ENCODE measurements at places on chromosomes 16 and 17. TPM values are rescaled to one million over a fixed set of nuclear protein-coding genes. Genes with fewer than 3 reads are reported as not detected.
A peak's percentile ranks its signal among the peaks of the same experiment; 100 is the strongest.

DNA sequence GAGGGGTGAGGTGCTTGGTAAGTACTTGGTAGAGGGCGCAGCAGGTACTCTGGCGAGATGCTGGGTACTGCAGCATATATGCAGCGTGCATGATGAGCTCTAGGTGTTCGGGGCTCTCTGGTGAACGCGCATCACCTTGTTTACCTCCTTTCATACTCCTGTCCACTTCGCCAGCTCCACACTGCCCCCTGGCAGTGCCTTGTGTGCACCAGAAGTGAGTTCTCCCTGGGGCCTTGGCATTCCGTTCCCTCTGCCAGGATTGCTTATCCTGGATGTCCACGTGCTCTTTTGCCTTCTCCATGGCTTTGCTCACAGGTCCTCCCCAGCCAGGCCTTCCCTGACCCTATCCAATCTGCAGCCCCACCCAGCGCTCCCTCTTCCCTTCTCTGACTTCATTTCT, 154.2 kb downstream of the MRM1 start:
- peak; percentile 5 for DNase-seq
- no peaks in the 10 kb centered on the region for H3K27me3 ChIP-seq
- no peak overlapping the region for H3K27ac ChIP-seq
- H3K4me3 ChIP-seq = no peak overlapping the region
- no peaks in the 10 kb centered on the region for H3K36me3 ChIP-seq

Gene OR3A3
- not detected for total RNA-seq

- no peak for DNase-seq
- H3K4me1 ChIP-seq = peaks cover 6% of the 10 kb centered on the region
- H3K27ac ChIP-seq = no peak overlapping the region
Observed at GRCh38 chr16:9148374-9149015, 57.1 kb downstream of the HAPSTR1 start.

Gene RCVRN
- not detected for total RNA-seq

DNA sequence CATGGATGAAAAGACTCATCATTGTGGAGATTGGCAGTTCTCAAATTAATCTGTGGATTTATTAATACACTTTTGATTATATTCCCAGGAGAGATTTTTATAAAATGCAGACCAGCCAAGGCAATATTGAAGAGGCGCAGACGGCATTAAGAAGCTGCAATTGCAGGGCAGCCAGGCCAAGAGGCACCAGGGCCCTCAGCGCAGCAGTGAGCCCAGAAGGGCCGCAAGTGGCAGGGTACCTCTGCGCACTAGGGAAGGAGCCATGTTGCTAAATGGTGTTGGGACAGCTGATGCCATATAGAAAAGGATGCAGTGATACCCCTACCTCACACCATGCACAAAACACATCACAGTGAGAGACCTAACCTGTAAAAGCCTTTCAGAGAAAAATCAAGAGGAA, 36.6 kb upstream of the CHMP6 start:
- H3K4me1 ChIP-seq = peaks cover 10% of the 10 kb centered on the region
- no peaks in the 10 kb centered on the region for H3K36me3 ChIP-seq
- no peak for DNase-seq
- no peak overlapping the region for H3K4me3 ChIP-seq
- no peaks in the 10 kb centered on the region for H3K27me3 ChIP-seq

- H3K36me3 ChIP-seq = no peaks in the 10 kb centered on the region
- no peak overlapping the region for H3K4me3 ChIP-seq
- H3K27ac ChIP-seq = no peak overlapping the region
- no peak for DNase-seq
- H3K4me1 ChIP-seq = no peaks in the 10 kb centered on the region
Observed at GRCh38 chr17:73387746-73388577, 76.2 kb upstream of the CDC42EP4 start.

- no peak overlapping the region for H3K4me3 ChIP-seq
- H3K4me1 ChIP-seq = peaks cover 29% of the 10 kb centered on the region
- DNase-seq = no peak
- H3K27ac ChIP-seq = no peak overlapping the region
Observed at GRCh38 chr16:4025428-4025827, 90.8 kb downstream of the ADCY9 start.

Gene CMTM2
- not detected for total RNA-seq

DNA sequence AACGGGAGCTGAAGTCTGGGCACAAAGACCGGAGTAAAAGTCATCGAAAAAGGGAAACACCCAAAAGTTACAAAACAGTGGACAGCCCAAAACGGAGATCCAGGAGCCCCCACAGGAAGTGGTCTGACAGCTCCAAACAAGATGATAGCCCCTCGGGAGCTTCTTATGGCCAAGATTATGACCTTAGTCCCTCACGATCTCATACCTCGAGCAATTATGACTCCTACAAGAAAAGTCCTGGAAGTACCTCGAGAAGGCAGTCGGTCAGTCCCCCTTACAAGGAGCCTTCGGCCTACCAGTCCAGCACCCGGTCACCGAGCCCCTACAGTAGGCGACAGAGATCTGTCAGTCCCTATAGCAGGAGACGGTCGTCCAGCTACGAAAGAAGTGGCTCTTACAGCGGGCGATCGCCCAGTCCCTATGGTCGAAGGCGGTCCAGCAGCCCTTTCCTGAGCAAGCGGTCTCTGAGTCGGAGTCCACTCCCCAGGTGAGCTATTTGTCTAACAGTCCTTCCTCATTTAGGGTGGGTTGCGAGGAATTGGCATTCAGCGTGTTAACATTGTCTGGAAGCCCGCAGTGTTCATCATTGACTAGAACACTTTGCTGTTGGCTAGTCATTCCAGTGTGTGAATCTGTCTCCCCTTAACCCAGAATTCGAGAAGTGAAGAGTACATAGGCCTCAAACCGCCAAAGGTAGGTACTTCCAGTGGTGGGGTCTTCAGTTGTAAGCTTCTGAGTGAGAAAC, 1.5 kb downstream of the CDK12 start:
- H3K4me1 ChIP-seq = peaks cover 19% of the 10 kb centered on the region
- H3K27ac ChIP-seq = peak overlapping the region; percentile 95
- no peaks in the 10 kb centered on the region for H3K36me3 ChIP-seq

GRCh38 chr17:82977606-82978005, 101.8 kb upstream of the METRNL start:
- no peaks in the 10 kb centered on the region for H3K4me1 ChIP-seq
- no peak overlapping the region for H3K27ac ChIP-seq
- DNase-seq = peak; percentile 45
- no peak overlapping the region for H3K4me3 ChIP-seq
- no peaks in the 10 kb centered on the region for H3K27me3 ChIP-seq
- no peaks in the 10 kb centered on the region for H3K36me3 ChIP-seq

DNA sequence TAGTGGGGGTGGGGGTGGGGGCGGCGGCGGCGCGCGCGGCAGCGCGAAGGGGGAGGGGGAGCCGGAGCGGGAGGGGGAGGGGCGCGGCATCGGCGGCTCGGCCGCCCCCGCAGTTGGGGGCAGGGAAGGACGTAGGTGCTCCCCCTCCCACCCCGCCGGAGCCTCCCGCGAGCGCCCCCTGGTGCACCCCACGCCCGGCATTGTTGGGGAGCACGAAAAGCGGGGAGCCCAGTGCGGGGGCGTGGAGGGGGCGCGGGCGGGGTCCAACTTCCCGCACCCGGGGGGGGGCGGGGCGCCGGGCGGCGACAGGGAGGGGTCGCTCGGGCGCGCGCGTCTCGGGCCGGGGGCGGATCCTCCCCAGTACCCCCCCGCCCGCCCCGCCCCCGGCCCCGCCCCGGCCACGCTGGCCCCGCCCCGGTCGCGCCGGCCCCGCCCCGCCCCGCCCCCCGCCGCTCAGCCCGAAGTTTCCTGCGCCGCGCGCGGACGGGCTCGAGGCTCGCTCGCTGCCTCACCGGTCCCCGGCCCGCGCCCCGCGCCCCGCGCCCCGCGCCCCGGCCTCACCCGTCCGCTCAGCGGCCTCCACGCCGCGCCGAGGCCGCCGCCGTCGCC, at the start of gene CACNA1H:
TSS of gene CACNA1H (plus strand) at position 456 of the 609 bp plus-strand sequence. CDS start 632 bp downstream, outside the sequence.
- no peaks in the 10 kb centered on the region for H3K27me3 ChIP-seq
- peaks cover 6% of the 10 kb centered on the region for H3K4me1 ChIP-seq
- no peak for DNase-seq
- H3K36me3 ChIP-seq = no peaks in the 10 kb centered on the region
- H3K27ac ChIP-seq = peak within 1 kb of the TSS; percentile 7

DNA sequence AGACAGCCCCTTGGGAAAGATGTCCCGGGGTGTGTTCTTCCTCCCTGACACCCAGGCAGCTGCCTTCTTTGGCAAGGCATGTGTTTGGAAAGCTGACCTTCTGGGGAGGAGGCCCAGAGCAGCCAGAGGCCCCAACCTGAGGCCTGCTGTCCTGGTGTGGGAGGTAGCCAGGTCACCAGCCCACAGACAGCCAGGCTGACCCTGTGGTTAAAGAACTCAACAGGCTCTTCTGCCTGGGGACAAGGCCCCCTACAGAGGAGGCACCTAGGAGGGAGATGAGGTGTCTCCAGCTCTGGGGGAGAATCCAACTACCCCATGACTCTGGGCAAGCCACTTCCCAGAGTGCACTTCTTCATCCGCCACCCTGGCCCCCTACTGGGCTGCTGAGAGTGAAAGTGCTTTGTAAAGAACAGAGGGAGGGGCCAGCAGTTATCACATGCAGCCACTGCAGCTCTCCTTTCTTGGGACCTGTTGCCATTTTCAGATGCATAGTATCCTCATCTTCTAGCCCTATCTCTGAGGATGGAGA, 13.1 kb upstream of the SREBF1 start:
- H3K36me3 ChIP-seq = peaks cover 13% of the 10 kb centered on the region
- H3K4me1 ChIP-seq = peaks cover 89% of the 10 kb centered on the region
- no peak overlapping the region for H3K4me3 ChIP-seq
- H3K27ac ChIP-seq = peak overlapping the region; percentile 42

DNA sequence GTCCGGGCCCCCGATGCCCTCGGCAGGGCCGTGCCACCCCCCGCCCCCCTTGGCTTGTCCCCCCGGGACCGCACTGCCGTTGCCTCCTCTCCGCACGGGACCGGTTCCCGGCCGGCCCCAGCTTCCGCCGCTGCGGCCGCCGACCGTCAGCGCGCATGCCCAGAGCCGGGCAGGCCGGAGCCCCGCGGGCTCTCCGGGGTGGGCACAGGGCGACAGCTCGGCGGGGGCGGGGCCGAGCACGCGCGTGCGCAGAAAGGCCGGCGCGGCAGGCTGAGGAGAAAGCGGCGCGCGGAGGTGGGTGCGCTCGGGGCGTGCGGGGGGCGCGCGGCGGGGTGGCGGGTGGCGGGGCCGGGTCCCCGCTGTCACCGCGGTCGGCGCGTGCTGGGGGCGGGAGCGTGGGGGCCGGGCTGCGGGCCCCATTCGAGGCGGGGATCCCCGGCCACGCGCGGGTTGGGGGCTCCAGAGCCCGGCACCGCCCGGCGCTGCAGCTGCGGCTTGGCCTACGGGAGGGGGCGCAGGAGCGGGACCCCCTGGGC, at the start of gene TBC1D24:
TSS of gene TBC1D24 (plus strand) at position 251 of the 536 bp plus-strand sequence. CDS start 21,022 bp downstream, outside the sequence.
- no peaks in the 10 kb centered on the region for H3K27me3 ChIP-seq
- H3K4me3 ChIP-seq = peak within 1 kb of the TSS; percentile 43
- peaks cover 50% of the 10 kb centered on the region for H3K4me1 ChIP-seq
- no peaks in the 10 kb centered on the region for H3K36me3 ChIP-seq
- H3K27ac ChIP-seq = peak within 1 kb of the TSS; percentile 95

DNA sequence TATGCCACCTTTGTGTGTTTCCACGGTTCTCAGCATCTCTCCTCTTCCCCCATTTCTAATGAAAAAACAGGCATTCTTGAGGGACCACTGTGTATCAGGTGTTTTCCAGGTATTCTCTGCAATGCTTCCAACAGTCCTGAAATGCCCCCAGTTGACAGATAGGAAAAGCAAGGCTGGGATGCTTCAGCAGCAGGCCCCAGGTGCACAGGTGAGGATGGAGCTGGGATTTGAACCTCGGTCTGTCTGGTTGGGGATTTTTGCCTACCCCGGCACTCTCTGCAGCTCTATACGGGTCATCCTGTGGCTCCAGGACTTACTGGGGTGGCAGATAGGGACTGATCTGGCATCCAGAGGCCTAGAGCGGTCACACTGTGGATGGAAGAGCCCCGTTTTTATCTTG, 180.5 kb upstream of the GSE1 start:
- H3K4me3 ChIP-seq = no peak overlapping the region
- H3K4me1 ChIP-seq = no peaks in the 10 kb centered on the region
- H3K36me3 ChIP-seq = no peaks in the 10 kb centered on the region
- no peak overlapping the region for H3K27ac ChIP-seq
- DNase-seq = no peak

DNA sequence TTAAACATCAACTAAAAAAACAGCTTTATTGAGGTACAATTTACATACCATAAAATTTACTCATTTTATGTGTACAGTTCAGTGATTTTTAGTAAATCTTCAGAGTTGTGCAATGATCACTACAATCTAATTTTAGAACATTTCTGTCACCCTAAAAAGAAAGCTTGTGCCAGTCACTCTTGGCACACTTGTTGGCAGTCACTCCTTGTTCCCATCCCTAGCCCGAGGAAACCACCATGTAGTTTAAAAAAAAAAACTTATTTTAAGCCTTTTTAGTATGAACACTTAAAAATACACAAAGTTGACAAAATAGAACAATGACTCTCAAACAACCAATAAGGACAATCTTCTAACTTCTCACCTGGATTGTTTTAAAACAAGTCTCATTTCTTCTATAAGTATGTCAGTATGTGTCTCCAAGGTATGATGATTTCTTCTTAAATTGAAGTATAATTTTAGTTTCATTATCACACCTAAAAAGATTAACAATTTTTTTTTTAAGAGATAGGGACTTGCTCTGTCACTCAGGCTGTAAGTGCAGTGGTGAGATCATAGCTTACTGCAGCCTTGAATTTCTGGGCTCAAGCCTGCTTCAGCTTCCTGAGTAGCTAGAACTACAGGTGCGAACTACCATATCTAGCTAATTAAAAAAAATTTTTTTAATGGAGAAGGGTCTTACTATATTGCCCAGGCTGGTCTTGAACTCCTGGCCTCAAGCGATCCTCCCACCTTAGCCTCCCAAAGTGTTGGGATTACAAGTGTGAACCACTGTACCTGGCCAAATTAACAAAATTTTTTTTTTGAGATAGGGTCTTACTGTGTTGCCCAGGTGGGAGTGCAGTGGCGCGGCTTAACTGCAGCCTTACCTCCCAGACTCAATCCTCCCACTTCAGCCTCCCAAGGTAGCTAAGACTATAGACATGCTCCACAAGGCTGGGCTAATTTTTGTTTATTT, 53.2 kb downstream of the PPM1E start:
- DNase-seq = peak; percentile 7
- H3K27me3 ChIP-seq = no peaks in the 10 kb centered on the region
- no peaks in the 10 kb centered on the region for H3K36me3 ChIP-seq
- H3K27ac ChIP-seq = no peak overlapping the region
- H3K4me1 ChIP-seq = no peaks in the 10 kb centered on the region

DNA sequence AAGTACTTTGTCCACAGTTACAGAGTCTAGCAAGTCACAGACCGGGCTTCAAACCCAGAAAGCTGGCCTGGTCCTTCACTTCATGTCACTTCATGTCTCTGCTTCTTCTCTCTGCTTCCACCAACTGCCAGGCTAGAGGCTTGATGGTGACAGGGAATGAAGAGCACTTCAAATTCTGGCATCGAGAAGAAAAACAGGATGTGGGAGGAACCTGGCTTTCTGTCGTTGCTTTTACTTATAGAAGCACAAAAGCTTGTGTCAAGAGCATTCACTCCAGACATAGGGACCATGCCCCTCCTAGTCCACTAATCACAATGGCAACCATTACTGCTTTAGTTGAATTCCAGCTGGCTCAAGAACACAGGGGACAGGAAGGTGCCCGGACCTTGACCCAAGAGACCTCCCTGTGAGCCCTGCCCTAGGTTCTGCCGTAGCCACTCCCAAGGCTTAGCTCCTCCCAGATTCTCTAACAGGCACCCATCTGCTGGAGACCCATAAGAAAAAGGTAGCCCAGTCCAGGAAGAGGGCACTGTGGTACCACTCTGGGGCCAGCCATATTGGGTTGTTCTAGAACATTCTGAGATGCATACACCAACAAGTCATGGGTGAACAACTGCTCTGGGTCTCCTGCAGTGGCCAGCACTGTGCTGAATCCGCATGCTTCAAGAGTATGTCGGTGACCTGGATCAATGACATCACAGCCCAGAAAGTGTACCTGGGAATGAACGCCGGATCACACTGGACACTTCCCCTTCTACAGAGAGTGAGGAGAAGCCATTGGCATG, 181.8 kb downstream of the C16orf95 start:
- no peaks in the 10 kb centered on the region for H3K36me3 ChIP-seq
- DNase-seq = no peak
- H3K27ac ChIP-seq = no peak overlapping the region
- H3K27me3 ChIP-seq = no peaks in the 10 kb centered on the region
- no peak overlapping the region for H3K4me3 ChIP-seq
